Natural killer cell (primary cell): ENCODE measurements at places on chromosomes 4 and X. TPM values are rescaled to one million over a fixed set of nuclear protein-coding genes. Genes with fewer than 3 reads are reported as not detected.

GRCh38 chr4:70269674-70270073, 27.3 kb downstream of the CSN3 start:
- DNase-seq: no peak
- no peak overlapping the region for H3K4me3 ChIP-seq
- H3K4me1 ChIP-seq: no peaks in the 10 kb centered on the region

GRCh38 chrX:25020905-25021449, 5.2 kb upstream of the ARX start:
- H3K27me3 ChIP-seq: peaks cover 40% of the 10 kb centered on the region
- no peak overlapping the region for H3K4me3 ChIP-seq
- no peak overlapping the region for H3K27ac ChIP-seq
- peaks cover 28% of the 10 kb centered on the region for H3K4me1 ChIP-seq
- no peaks in the 10 kb centered on the region for H3K36me3 ChIP-seq

DNA sequence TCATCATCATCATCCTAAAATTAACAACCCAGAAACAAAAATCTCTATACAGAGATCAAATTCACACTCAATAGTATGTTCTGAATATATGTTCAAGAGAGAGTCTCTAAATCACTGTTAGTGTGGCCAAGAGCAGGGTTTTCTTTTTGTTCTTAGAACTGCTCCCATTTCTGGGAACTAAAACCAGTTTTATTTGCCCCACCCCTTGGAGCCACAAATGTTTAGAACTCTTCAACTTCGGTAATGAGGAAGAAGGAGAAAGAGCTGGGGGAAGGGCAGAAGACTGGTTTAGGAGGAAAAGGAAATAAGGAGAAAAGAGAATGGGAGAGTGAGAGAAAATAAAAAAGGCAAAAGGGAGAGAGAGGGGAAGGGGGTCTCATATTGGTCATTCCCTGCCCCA, 32.3 kb downstream of the CYBB start:
- H3K4me1 ChIP-seq: no peaks in the 10 kb centered on the region
- H3K27ac ChIP-seq: no peak overlapping the region
- H3K27me3 ChIP-seq: no peaks in the 10 kb centered on the region
- H3K4me3 ChIP-seq: no peak overlapping the region
- no peak for DNase-seq
- H3K36me3 ChIP-seq: no peaks in the 10 kb centered on the region

DNA sequence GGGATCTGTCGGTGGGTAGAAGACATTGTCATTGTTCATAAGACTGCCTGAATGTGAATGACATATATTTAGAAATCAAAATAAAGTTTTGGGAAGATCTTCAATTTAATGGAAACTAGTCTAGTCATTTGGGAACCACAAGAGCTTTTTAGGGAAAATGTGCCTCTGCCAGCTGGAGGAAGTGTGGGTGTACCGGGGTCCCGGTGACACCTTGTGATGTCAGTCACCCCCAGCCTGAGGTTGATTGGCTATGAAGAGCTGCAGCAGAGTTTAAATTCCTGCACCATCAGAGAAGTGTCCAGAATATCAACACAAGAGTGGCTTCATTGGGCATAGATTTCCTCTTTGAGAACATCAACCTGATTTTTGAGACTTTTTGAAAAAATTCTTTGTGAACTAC, at the start of gene DMP1:
DMP1 (plus strand) TSS at position 301 of the 400 bp plus-strand sequence. CDS start 6,213 bp downstream, outside the sequence.
- no peaks in the 10 kb centered on the region for H3K4me1 ChIP-seq
- DNase-seq: no peak
- H3K36me3 ChIP-seq: no peaks in the 10 kb centered on the region

DNA sequence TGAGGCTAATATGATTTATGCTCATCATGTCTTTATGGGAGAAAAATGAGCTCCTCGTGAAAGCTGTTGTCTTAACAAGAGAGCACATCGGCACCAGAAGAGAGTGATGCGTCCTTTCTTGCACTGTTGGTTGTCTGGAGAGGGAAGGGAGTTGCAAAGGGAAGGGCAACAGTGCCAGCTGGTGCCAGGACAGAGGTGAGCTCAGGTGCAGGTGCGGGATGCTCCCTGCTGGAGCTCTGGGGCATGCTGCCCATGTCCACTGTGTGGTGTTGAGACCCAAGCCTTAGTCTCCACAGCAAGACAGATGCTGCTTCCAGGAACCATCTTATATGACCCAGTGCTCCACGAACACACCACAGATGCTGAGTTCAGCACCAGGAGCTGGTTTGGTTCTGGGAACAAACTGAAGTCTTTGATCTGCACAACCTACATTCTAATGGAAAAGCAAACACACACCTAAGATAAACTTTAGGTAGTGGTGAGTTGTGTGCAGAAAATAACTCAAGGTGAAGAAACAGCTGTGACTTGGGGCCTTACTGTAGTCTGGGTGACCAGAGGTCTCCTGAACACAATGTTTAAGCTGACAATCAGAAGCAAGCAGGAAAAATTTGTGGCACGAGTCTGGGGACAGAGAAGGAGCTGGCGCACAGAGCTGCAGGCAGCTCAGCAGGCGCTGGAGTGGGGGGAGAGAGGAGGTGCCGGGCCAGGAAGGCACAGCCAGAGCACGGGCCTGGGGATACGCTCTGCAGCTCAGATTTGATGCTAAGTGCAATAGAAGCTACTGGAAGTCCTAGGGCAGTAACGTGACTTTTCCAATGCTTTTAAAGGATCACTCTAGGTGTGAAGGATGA, 73.2 kb downstream of the HAUS3 start:
- no peak for DNase-seq
- H3K4me3 ChIP-seq: no peak overlapping the region
- H3K4me1 ChIP-seq: peaks cover 6% of the 10 kb centered on the region
- H3K36me3 ChIP-seq: no peaks in the 10 kb centered on the region
- no peak overlapping the region for H3K27ac ChIP-seq
- no peaks in the 10 kb centered on the region for H3K27me3 ChIP-seq

GRCh38 chrX:82087699-82088098, 885.8 kb downstream of the SH3BGRL start:
- H3K4me1 ChIP-seq: no peaks in the 10 kb centered on the region
- no peak for DNase-seq
- H3K4me3 ChIP-seq: no peak overlapping the region
- no peaks in the 10 kb centered on the region for H3K36me3 ChIP-seq
- no peaks in the 10 kb centered on the region for H3K27me3 ChIP-seq

DNA sequence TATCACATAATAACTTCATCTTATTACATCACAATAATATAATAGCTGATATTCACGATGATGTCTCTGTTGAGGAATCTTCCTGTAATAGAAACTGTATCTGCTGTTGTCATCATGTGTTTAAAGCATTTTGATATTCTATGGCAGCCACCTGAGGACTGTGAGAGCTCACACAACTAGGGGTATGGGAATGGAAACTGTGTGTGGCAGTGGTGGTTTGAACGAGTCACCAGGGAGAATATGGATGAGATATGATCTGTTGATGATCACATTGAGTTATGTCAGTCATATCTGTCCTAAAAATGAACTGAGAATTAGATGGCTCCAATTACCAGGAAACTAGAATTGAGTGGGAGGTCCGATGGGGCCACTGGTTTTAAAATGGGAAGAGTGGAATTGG, 169.6 kb downstream of the MID1IP1 start:
- H3K27ac ChIP-seq: no peak overlapping the region
- H3K27me3 ChIP-seq: no peaks in the 10 kb centered on the region
- no peaks in the 10 kb centered on the region for H3K36me3 ChIP-seq
- H3K4me1 ChIP-seq: no peaks in the 10 kb centered on the region
- no peak overlapping the region for H3K4me3 ChIP-seq

DNA sequence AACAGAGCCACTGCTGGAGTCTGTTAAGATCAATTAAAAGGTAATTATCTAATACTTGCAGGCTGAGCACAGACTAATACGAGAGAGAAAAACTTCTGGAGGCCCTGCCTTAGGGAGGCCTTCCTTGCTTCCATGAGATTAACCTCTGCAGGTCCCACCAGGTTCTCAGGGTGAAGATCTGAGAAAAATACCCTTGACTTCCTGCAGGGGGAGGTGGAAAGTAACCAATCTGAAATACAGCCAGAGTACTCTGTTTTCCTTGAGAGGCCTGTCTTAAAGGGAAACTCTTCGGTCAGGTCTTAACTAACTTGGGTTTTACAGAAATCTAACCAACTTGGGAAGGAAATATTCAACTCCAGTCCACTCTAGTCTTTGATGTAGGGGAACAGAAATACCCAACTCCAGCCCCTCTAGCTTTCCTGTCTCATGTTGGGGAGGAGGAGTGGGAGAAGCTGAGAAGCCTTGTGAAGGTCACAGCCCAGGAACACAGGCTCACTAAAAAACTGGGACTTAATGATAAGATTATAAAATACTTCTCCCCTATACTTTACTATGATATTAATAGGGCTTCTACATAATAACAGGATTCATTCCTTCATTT, 77.1 kb downstream of the TBCK start:
- H3K27ac ChIP-seq: no peak overlapping the region
- H3K27me3 ChIP-seq: no peaks in the 10 kb centered on the region
- no peaks in the 10 kb centered on the region for H3K4me1 ChIP-seq

DNA sequence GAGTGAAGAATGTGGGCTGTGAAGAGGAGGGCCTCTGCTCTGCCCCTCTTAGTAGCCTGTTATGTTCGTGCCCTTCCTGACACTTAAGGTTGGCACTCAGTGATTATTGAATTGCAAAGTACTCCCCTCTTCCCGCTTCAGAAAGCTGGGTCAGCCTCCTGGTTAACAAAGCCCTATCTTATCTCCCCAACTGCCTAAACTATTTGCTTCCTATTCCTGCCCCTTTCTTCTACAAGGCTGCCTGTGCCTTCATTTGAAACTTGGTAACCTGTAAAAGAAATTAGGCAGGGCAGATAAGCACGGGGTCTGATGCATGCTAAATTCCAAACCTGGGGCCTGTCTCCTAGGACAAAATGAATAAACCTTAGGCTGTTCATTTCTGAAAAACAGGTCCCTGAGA, 23.1 kb upstream of the TMEM150C start:
- H3K4me3 ChIP-seq: no peak overlapping the region
- no peak overlapping the region for H3K27ac ChIP-seq
- H3K27me3 ChIP-seq: no peaks in the 10 kb centered on the region
- H3K4me1 ChIP-seq: no peaks in the 10 kb centered on the region
- no peak for DNase-seq
- no peaks in the 10 kb centered on the region for H3K36me3 ChIP-seq

DNA sequence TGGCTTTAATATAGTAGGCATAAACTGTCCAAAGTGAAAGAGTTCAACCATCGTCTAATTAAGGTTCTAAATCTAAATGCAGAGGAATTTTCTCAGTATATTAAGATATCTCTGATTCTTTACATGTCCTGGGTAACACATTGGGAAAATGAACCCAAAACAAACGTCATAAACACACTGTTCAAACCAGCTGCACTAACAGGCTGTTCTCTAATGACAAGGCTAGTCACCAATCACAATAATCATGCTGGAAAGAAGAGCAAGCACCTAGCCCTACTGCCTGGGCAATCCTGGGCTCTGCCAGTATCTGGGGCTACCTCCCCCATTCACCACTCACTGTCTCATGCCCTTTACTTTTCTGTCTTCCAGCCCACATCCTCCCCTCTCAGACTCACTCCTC, 107.9 kb downstream of the EFHC2 start:
- no peak for DNase-seq
- H3K36me3 ChIP-seq: no peaks in the 10 kb centered on the region
- no peak overlapping the region for H3K27ac ChIP-seq
- no peak overlapping the region for H3K4me3 ChIP-seq

- no peaks in the 10 kb centered on the region for H3K27me3 ChIP-seq
- no peak for DNase-seq
- H3K27ac ChIP-seq: no peak overlapping the region
- H3K36me3 ChIP-seq: no peaks in the 10 kb centered on the region
- peaks cover 7% of the 10 kb centered on the region for H3K4me1 ChIP-seq
These were observed 72.6 kb upstream of the SLC4A4 start for GRCh38 chr4:71266090-71266794.

GRCh38 chrX:57583477-57583876, 8.3 kb upstream of the ZXDB start:
- H3K36me3 ChIP-seq: no peaks in the 10 kb centered on the region
- H3K4me1 ChIP-seq: no peaks in the 10 kb centered on the region
- DNase-seq: no peak
- no peak overlapping the region for H3K4me3 ChIP-seq
- no peaks in the 10 kb centered on the region for H3K27me3 ChIP-seq
- H3K27ac ChIP-seq: no peak overlapping the region

DNA sequence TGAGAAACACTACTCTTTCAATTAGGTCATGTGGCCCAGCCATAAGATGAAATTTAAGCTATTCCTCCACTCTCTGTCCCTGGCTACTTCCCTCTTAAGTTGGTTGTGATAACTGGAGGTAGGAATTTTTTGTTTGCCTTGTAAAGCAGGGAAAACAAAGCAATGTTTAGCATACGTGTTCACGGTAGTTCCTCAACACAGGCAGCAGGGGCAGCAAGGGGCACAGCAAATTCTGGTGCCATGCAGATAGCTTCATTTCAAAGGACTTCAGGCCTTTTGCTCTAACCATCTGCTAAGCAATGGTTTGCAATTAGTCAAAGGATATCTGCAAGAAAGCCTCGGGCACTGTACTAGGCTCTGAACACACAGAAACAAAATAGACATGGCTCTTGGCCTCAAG, 330.2 kb downstream of the ZIC3 start:
- no peaks in the 10 kb centered on the region for H3K4me1 ChIP-seq
- H3K27ac ChIP-seq: no peak overlapping the region
- H3K27me3 ChIP-seq: no peaks in the 10 kb centered on the region
- no peak overlapping the region for H3K4me3 ChIP-seq
- no peak for DNase-seq

- DNase-seq: no peak
- H3K27me3 ChIP-seq: peaks cover 6% of the 10 kb centered on the region
- H3K4me3 ChIP-seq: no peak overlapping the region
These were observed 13.6 kb upstream of the BOD1L1 start for GRCh38 chr4:13641084-13641483.

DNA sequence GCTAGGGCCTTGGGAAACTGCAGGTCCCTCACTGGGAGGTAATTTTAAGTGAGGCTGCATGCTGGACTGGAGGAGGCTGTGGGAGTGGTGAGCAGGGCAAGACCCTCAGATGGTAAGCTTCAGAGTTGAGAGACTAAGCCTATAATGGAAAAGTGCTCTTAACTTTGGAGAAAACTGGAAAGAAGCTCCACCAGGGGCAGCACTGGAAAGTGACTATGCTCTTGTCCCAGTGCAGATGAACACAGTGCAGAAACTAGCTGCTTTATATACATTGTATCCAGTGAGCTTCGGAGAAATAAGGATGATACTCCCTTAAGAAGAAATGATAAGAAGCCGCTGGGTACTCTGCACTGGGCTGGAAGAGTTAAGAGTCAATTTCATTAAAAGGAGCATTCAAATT, 3.2 kb upstream of the MAGEB2 start:
- H3K27me3 ChIP-seq: no peaks in the 10 kb centered on the region
- H3K36me3 ChIP-seq: no peaks in the 10 kb centered on the region

The EFHC2 gene
- total RNA-seq: 9.1 TPM

The PAGE1 gene
- total RNA-seq: not detected

The BRS3 gene
- not detected for total RNA-seq

The LIMCH1 gene
- 0.05 TPM for total RNA-seq

The MGARP gene
- total RNA-seq: 0.78 TPM

The RAB40AL gene
- total RNA-seq: not detected

The NPNT gene
- total RNA-seq: not detected

The SMIM10 gene
- 0.16 TPM for total RNA-seq

The PRR32 gene
- total RNA-seq: not detected

The PHOX2B gene
- total RNA-seq: not detected

The JADE3 gene
- 0.54 TPM for total RNA-seq

The MAGEB10 gene
- not detected for total RNA-seq

The STK32B gene
- 0.33 TPM for total RNA-seq
